Astrocyte (in vitro differentiated cells and primary cell): ENCODE measurements at places on chromosomes 5 and 9.
A peak's percentile ranks its signal among the peaks of the same experiment; 100 is the strongest.

DNA sequence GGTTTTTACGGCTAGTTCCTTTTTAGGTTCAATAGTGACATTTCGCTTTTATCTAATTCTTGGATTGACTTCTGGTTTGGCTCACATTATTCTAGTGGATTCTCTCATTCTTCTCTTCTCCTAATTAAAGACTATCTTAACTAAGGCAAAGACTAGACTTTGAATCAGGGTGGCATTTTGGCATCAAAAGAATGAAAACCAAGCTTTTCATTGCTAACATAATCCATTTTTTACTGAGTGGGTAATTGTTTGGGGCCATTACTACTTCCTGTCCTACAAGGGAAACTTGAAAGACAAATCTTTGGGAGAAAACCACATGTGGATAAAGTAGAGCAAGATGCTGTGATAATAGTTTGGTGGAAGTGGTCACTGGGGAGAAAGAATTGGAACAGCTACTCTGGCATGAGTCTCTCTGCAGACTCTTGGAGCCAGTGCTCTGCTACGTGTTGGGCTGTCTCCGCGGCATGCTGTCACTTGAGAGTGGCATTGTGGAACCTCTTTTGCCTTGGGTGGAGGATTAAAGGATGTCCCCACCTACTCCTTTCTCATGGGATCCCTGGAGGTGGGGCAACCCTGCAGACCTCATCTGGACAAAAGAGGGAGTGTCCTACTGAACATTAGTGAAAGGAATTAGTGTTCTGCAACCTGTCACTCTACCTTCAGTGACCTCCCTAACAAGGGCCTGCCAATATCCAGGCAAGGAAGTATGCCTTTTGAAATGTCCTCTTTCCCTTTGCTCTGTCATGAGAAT, 280.4 kb downstream of the PSAT1 start:
- no peak for DNase-seq

- DNase-seq = peak; percentile 36
Measured at GRCh38 chr9:98168941-98169488, 23.4 kb downstream of the CORO2A start.

GRCh38 chr9:84436386-84437109, 96.0 kb upstream of the SLC28A3 start:
- no peak for DNase-seq

DNA sequence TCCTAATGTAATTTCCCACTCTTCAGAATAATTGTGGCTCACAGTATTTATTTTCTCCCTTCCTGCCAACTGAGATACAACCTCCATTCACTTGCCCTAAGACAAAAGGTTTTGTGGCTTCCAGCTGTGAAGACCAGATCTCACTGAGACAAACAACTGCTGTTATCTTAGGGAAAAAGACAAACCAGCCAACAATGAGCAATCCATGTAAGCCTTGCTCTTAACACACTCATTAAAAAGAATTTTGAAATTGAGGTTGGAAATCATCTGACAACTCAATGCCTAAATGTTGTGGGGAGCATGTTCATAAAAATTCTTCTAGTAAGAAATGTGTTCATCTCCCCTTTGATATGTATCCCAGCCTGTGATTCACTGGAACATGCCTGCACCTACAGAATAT, 132.9 kb downstream of the ADAMTSL1 start:
- peak; percentile 69 for DNase-seq

- DNase-seq = peak; percentile 18
Measured at GRCh38 chr5:30401479-30402058, 791.9 kb upstream of the CDH6 start.

- no peak for DNase-seq
Measured at GRCh38 chr9:9729082-9729481, 883.7 kb downstream of the PTPRD start.

GRCh38 chr5:115194676-115195075, 25.0 kb upstream of the TRIM36 start:
- DNase-seq = peak; percentile 22

- DNase-seq = peak; percentile 58
Measured at GRCh38 chr9:109912082-109912582, 132.1 kb downstream of the PALM2AKAP2 start.

DNA sequence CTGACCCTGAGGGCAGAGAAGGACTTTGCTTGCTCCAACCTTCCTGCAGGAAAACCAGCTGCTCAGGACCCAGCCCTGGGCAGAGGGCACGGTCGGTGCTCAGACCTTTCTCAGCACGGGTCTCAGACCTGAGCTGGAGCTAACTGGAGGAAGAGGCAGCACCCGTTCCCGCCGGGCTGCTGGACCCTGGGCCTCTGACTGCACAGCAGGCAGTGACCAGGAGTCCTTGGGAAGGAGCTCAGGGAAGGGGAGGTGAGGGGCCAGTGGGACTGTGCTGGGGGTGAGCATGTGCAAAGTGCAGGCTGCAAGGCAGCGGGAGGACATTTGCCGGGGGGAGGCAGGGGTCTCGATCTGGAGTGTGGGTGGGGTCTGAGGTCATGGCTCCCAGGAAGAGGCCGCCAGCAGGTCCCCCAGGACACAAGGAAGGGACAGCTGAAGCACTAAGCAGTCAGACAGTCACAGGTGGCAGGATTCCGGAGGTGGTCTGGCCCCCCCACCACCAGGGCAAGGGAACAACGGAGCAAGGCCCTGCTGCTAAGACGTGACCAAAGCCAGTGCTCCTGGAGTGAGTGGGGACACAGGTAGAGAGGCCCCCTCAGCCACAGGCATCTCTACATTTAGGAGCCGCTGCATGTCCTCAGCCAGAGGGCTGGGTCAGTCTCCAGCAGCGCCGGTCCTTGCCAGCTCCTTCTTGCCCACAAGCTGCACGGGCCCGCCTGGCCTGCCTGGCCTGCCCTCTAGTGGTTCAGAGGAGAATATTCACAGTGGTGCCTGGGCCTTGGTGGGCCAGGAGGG, 4.8 kb upstream of the DPM2 start:
- no peak for DNase-seq

GRCh38 chr5:5544094-5544663, 121.7 kb downstream of the ICE1 start:
- DNase-seq = no peak

- no peak for DNase-seq
Measured at GRCh38 chr5:27497491-27497890, 459.1 kb upstream of the CDH9 start.

DNA sequence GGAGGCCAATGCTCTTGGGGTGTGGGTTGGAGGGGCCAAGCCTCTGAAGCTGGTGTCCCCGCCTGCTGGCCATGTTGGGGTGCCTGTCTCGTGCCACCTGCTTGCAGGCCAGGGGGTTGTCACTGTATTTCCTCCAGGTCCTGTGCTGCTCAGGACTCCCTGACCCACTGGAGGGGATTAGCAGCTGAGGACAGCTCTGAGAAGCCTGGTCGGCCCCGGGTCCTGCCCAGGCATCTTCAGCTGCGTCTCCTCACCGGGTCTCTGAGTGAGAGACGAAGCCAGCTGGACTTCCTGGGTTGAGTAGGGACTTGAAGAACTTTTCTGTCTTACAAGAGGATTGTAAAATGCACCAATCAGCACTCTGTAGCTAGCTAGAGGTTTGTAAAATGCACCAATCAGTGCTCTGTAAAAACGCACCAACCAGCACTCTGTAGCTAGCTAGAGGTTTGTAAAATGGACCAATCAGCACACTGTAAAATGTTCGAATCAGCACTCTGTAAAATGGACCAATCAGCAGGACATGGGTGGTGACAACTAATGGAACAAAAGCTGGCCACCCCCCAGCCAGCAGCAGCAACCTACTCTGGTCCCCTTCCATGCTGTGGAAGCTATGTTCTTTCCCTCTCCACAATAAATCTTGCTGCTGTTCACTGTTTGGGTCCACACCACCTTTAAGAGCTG, 20.6 kb upstream of the SLC9A3 start:
- no peak for DNase-seq

GRCh38 chr5:119743927-119744326, 114.6 kb downstream of the FAM170A start:
- no peak for DNase-seq

DNA sequence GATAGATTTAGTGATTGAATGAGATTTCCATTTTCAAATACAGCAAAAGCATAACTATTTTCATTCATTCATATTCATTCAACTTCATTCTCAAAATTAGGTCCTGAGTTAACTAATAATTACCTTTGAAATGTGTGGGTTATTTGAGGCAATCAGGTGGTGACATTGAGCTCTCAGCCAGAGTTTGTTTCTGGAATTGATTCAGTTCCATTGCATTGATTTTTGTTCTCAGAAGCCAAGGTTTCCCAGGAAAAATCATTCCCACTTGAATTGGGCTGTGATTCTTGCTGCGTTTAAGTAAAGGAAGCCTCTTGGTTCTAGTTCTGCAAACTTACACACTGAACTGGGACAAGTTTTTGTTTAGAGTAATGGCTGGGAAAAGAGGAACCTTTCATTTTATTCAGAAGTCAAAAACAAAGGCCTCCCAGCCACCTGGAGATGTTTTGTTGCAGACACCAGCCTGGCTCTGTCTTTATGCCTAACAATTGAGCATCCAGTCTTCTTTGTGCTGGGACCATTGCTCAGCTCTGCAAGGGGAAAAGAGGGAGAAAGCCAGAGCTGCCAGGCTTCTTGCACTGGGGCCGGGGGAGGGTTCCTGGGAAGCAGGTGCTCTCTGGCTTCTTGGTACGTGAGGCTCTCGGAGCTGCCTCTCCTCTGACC, 198.6 kb downstream of the TRIO start:
- DNase-seq = no peak

DNA sequence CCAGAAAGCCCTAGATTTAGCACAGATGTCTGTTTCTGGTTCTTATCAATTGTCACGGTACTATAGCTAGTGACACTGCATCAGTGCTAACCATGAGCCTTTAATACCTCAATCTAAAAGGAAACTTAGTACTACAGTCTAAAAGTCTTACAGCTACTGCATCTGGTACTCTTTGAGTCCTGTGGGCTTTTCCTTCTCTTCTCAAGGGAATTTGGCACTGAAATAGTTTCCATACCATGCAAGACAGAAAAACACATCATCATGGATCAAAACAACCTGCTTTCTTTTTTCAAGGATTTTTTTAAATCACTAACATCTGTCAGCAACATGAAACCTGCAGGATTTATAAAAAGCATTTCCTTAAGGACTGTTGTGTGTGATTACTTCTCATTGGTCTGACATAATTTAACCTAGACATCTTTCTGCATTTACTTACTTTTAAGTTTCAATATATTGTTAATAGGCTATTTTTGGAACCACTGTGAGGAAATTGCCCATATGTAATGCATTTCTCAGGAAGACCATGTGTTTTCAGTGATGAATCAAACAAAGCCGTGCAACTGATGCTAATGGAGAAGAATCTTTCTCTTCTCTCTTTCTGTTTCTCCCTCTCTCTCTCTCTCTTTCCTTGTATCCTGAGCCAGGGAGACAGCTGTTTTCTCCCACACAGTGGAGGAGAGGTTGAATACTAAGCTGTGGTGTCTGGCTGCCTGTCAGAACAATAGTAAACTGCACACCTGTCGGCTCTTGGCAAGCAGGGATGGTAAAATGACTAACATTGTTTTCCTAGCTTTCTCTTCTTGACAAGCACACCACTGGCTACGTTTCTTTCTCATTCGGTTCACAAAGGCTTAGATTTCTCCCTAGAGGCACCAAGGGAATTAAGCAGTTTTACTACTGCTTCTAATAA, 273.4 kb downstream of the CSNK1G3 start:
- peak; percentile 87 for DNase-seq

DNA sequence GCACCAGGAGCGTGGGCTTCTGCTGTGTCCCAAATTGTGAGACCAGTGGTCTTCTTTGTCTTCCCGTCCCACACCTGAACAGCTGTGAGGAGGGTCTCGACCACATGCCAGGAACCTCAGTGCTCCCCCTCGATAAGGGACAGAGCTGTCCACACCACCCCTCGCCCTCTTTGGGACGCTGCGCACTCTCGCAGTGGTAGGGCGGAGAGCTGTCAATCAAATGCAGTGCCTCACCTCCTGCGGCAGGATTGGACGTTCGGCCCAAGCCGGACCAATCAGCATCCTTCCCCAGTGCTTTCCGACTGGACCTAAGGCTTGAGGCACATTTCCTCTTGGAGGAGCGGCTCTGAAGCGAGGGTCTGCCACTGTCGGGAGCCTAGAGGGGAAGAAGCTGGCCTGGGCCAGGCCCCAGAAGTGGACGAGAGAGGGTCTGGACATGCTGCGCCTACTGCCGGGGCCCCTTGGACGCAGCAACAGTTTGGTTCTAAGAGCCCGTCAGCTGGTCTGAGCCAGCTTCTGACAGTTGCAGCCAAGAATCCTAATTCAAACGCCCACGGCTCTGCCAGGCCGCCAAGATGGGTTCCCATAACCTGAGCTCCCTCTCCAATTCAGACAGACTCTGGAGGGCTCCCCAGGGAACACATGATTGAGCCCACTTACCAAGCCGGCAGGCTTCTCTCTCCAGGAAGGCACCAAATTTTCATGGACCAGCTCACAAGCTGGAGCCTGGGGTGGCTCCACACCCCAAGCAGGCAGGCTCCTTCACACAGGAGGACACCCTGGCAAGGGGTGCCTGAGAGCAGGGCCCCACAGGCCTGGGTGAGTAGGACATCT, 28.1 kb upstream of the ADAMTS2 start:
- DNase-seq = no peak

DNA sequence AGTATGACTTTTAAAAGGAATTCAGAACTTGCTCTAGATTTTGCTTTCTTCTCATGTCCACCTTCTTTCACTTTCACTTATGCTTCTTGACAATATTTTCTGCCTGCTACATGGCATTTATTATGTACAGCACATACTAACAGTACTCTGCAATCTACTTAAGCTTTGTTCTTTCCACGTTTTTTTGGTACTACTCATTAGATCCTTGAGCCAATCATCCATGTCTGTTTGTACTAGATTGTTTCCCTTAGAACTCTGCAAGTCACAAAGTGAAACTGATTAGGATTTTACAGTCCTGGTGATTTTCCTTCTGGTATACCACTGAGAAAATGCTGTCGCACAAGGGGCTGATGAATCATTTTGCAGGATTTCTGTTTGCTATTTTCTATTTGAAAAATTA, 78.3 kb downstream of the PARP8 start:
- DNase-seq = peak; percentile 35

GRCh38 chr5:81292130-81292529, 9.3 kb upstream of the ZCCHC9 start:
- no peak for DNase-seq

- DNase-seq = no peak
Measured at GRCh38 chr5:177355162-177355867, 2.4 kb upstream of the RGS14 start.

DNA sequence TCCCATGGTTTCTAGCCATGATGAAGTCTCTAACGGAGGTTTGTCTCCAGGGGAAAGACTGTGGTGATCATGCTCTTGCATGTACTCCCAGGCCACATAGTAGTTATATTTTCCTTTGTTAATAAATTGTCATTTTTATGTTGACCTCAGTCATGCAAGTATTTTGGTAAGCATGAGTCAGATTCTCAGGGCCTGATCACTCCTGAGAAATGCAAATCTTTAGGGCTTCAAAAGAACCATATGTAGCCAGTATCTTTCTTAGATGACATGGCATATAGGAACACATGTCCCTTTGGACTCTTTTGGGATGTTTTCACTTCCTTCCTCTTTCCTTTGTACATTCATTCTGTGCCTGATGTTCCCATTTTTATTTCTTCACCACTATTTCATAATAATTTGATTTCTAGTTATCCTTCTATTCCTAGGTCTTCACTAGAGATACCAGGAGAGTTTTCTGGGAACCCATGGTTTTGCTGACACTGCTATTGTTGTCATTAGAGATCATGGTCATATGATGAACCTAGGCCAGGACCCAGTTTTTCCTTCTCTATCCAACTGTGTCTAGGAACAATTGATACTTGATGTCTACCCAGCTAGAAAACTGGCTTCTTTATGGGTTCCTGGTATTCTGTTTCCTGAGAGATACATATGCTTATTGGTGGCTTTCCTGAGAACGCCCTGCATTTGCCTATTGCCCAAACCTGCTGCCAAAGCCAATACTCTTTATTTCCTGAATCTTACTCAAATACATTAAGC, 248.1 kb upstream of the NREP start:
- DNase-seq = peak; percentile 91

GRCh38 chr5:119356612-119357188, 881 bp downstream of the TNFAIP8 start:
- DNase-seq = no peak
